ENCODE measurements at places on chromosomes 2 and 18. TPM values are rescaled to one million over a fixed set of nuclear protein-coding genes. Genes with fewer than 3 reads are reported as not detected.

- H3K4me3 ChIP-seq, result no peak overlapping the region
- H3K27ac ChIP-seq, result no peak overlapping the region
- DNase-seq, result no peak
- no peaks in the 10 kb centered on the region for H3K36me3 ChIP-seq
- H3K4me1 ChIP-seq, result no peaks in the 10 kb centered on the region
These were observed 21.7 kb upstream of the CTAGE1 start for GRCh38 chr18:22439447-22439846.

- no peak overlapping the region for H3K27ac ChIP-seq
- DNase-seq, result peak; percentile 61
- no peaks in the 10 kb centered on the region for H3K36me3 ChIP-seq
- no peaks in the 10 kb centered on the region for H3K27me3 ChIP-seq
- H3K4me1 ChIP-seq, result peaks cover 11% of the 10 kb centered on the region
These were observed 35.4 kb downstream of the INPP4A start for GRCh38 chr2:98479959-98480524.

DNA sequence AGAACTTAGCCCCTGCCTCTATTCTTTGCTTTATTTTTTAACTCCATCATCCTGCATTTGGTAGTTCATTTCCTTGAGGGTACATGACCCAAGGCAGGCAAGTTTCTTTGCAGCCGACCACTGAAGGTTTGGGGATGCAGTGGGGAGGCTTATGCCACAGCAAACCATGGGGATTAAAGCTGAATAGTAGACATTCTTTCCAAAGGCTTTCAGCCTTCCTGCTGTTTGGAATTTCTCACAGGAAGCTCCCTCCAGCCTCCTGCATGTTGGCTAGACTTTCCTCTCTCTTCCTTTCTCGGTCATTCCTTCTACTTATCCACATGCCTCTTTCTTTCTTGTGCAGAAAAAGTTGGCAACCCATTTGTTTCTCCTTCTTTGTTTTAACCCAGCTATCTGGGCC lies 77.3 kb downstream of the SOCS6 start:
- H3K36me3 ChIP-seq, result no peaks in the 10 kb centered on the region
- no peaks in the 10 kb centered on the region for H3K27me3 ChIP-seq
- no peak overlapping the region for H3K4me3 ChIP-seq
- DNase-seq, result no peak

The CCT4 gene
- 200 TPM for total RNA-seq

The DCC gene
- not detected for total RNA-seq

The HOXD4 gene
- total RNA-seq, result 10.4 TPM

Measured in ovary (tissue), 10 donors.